Cardiac muscle cell (in vitro differentiated cells and primary cell): ENCODE measurements at places on chromosomes 4 and X.

- H3K4me3 ChIP-seq: no peak overlapping the region
- DNase-seq: no peak
- no peaks in the 10 kb centered on the region for H3K4me1 ChIP-seq
- H3K27me3 ChIP-seq: no peaks in the 10 kb centered on the region
- H3K27ac ChIP-seq: no peak overlapping the region
Measured at GRCh38 chrX:96924581-96924980, 40.9 kb downstream of the RPA4 start.

DNA sequence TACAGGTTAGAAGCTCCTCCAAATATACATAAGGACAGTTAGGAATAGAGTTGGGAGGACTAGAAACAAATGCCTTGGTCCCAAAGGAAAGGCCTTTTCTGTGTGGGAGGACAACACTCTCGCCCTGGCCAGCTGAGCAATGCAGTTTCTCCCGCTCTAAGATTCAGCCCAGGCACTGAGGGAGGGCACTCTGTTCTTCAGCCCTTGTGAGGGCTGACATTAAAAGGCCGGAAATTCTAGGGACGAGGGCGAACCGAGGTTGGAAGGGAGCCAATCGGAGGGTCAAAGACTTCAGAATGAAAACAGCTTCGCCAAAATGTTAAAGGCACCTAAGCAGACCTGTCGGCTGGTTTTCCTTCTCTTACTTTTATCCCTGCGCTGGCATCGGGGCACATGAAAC, 2.9 kb upstream of the PTCHD1 start:
- H3K4me1 ChIP-seq: no peaks in the 10 kb centered on the region
- peaks cover 83% of the 10 kb centered on the region for H3K27me3 ChIP-seq
- peak overlapping the region; percentile 36 for H3K4me3 ChIP-seq
- no peak for DNase-seq

DNA sequence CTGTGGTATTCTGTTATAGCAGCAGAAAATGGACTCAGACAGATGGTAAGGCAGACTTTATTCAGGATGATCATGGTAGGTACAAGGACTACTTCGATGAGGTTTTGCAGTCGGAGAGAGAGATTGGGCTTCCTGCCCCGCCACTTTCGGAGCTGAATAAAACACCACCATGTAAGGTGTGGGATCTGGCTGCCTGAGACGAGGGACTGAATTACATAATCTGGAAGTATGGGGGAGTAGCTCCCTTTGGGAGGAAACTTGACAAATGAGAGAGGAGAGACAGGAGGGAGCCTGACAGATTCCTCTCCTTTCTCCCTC, 255.5 kb upstream of the GATB start:
- H3K27me3 ChIP-seq: peaks cover 7% of the 10 kb centered on the region
- DNase-seq: no peak
- no peak overlapping the region for H3K27ac ChIP-seq
- H3K4me3 ChIP-seq: no peak overlapping the region
- H3K36me3 ChIP-seq: no peaks in the 10 kb centered on the region
- H3K4me1 ChIP-seq: no peaks in the 10 kb centered on the region

- H3K4me1 ChIP-seq: no peaks in the 10 kb centered on the region
- H3K4me3 ChIP-seq: no peak overlapping the region
- DNase-seq: no peak
- no peaks in the 10 kb centered on the region for H3K36me3 ChIP-seq
Measured at GRCh38 chr4:115353370-115353769, 239.9 kb upstream of the NDST4 start.

- no peak overlapping the region for H3K4me3 ChIP-seq
- no peaks in the 10 kb centered on the region for H3K27me3 ChIP-seq
- no peaks in the 10 kb centered on the region for H3K36me3 ChIP-seq
- DNase-seq: no peak
Measured at GRCh38 chr4:8230891-8231290, 31.8 kb downstream of the SH3TC1 start.
